Tibial artery (tissue), 4 donors: ENCODE measurements at places on chromosomes 2 and 18.
A peak's percentile ranks its signal among the peaks of the same experiment; 100 is the strongest.

GRCh38 chr2:52445686-52446085, 1321.9 kb upstream of the CHAC2 start:
- DNase-seq: no peak

DNA sequence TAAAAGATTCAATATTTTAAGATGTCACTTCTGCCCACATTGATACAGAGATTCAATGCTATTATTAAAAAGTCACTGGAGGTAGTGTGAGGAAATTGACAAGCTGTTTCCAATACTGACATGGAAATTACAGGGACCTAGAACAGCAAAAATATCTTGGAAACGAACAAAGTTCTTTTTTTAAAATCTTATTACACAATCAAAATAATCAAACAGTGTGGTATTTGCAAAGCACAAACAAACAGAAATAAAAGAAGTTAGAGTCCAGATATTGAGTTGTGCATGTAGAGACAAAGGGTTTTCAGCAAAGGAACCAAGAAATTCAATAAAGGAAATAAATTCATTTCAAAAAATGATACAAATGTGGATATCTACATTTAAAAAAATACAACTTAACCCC, 369.6 kb downstream of the NCKAP5 start:
- no peak for DNase-seq

- no peak for DNase-seq
These were observed 62.7 kb downstream of the ZCCHC2 start for GRCh38 chr18:62585274-62586150.

GRCh38 chr2:17804358-17804757, 11.9 kb upstream of the MSGN1 start:
- DNase-seq: no peak

DNA sequence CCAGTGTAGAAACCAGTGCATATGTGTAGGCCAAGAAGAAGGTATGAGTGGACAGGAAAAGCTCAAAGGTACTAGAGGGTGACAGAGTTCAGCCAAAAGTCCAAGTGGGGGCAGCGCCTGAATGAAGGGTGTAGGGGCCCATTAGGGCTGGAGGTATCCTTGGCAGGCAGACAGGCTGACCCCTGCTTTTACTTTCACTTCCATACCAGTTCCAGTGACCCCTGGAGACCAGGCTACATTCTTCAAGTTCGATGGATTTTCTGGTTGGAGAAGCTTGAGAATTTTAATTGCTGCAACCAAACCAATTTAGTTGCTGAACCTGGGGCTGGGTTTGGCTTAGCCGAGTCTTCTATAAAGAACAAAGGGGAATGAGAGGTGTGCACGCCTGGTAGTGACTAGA, 42.3 kb upstream of the MRPL33 start:
- no peak for DNase-seq

- no peak for DNase-seq
These were observed 220.2 kb upstream of the SIX2 start for GRCh38 chr2:45229411-45229810.

GRCh38 chr2:155498106-155498505, 799.6 kb downstream of the KCNJ3 start:
- no peak for DNase-seq

- DNase-seq: peak; percentile 94
These were observed 1.1 kb upstream of the FARP2 start for GRCh38 chr2:241354668-241355658.

- no peak for DNase-seq
These were observed 17.2 kb upstream of the STPG4 start for GRCh38 chr2:47172156-47172921.

- DNase-seq: no peak
These were observed 96.0 kb upstream of the MYCN start for GRCh38 chr2:15844211-15844801.

DNA sequence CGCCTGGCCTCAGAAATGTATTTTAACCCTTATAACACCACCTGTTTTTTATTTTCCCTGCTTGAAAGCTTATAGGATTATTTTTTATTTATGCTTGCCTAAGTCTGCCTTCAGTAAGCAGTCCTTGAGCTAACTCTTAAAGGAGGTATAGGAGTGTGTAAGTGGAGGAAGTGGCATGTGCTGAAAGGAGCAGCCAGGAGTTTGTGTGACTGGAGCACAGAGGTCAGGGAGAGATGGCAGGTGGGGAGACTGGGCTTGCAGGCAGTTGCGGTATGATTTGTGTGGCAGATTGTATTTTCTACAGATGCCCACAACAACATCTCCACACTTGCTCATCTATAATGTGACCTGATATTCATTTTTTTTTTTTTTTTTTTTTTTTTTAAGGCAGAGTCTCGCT, 27.2 kb upstream of the PAIP2B start:
- DNase-seq: no peak

DNA sequence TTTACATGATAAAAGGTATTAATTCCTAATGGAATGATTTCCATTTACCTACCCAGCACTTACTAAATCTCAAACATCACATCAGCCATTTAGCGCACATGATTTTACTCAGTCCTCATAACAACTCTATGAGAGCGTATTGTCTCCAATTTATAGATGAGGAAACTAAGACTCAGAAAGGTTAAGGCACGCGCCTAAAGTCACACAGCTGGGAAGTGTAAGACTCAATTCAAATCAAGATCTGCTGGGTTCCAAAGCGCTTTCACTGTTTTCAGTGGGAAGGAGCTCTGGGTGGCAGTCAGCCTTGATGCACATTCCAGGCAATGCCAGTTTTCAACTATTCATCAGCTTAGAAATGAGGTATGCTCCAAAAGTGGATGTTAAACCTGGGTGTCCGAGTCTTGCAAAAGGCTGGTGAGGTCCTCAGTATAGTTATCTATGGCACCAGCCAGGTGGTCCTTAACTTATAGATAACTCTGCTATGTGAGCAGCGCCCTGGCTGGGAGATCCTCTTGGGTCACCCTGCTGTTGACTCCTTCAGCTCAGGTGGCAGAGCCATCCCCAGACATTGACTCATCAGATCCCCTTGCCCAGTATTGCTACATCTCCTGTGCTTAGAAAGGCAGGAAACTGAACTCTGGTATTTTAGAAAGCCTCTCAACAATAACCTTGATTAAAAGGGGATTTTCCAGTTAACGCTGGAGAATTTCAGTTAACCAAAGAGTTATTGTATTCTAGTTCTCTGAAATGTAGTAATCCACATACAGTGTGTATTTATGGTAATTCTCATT, 47.1 kb downstream of the SLC4A1AP start:
- DNase-seq: no peak

- DNase-seq: no peak
These were observed 15.0 kb downstream of the KANSL3 start for GRCh38 chr2:96623116-96623515.

- DNase-seq: no peak
These were observed 8.3 kb downstream of the MAT2A start for GRCh38 chr2:85547089-85547858.

DNA sequence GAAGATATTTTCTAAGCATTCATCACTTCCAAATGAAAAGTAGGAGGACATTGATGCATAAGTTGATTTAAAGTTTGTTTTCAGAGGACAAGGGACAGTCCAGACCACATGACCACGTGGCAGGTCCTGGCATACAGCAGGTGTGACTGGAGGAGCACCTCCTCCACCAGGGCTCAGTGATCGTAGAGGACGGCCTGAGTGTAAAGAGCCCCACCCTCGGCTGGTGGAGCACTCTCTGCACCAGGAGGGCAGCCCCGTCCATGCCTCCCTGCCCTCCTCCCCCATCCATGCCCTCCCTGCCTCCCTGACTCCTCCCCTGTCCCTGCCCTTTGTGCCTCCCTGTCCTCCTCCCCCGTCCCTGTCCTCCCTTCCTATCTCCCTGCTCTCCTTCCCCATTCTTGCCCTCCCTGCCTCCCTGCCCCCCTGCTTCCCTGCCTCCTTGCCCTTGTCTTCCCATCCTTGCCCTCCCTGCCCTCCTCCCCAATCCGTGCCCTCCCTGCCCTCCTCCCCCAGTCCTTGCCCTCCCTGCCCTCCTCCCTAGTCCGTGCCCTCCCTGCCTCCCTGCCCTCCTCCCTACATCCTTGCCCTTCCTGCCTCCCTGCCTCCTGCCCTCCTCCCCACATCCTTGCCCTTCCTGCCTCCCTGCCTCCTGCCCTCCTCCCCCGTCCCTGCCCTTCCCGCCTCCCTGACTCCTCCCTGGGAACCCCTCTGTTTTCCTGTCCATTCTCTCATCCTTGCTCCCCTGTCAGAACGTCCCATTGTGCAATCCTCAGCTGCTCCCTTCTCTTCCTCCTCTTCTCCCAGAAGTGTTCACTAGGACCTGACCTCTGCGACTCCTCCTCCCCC, 47.9 kb downstream of the ANKMY1 start:
- DNase-seq: no peak

DNA sequence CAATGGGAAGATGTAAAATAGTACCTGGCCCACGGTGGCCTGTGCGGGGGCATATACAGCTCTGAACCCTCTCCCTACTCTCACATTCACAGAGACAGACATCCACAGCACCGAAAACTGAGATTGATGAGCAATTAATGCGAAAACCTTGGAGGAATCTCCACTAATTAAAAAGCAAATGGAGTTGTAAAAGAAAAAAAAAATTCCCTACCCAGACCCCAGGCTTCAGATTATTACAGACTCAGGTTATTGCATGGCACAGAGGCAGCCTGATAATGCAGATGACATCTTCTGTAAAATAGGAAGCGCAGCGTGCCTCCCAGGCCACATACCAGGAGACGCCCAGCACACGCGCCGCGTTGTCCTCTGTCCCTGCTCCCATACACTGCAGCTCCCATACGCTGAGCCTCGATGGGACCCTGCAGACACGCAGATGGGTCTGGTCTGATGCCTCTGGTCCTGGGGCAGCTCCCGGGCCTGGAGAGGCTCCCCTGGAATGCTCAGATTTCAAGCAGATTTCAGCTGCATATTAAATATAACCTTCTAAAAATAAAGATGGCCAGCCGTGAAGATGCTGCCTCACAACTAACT, 496.1 kb upstream of the MYT1L start:
- no peak for DNase-seq

DNA sequence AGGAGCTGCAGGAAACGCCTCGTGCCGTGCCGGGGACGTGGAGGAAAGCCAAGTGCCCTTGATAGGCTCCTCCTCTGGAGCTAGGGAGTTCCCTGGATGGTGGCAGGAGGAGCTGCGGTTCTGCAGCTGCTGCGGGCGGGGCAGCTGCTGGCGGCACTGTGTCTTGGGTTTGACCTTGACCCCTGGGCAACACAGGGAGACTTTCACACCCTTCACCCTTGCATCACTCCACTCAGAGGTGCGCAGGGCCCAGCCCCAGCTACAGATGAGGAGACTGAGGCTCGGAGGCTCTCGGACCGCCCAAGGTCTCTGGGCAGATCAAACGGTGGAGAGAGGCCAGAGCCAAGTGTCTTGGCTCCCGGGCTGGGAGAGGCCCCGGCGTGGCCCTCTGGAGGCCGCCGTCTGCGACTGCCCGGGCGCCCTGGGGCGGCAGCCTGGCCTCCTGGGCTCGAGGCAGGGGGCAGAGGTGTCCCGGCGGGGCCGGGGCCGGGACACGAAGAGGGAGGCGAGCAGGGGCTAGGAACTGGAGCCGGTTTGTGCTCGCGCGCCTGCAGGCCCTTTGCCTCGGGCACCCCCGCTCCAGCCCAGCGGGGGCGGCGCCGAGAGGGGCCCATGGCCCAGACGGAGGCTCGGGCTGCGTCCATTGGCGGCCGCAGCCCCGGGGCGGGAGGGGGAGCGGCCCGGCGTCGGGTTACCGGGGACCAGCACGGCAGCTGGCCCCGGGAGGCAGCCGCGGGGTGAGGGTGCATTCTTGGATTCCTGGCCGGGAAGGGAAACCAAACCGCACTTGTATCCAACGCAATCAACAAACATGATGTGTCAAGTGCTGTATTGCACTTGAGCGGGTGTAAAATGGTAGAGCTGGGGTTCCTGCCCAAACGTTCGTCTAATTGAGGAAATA, 129.6 kb upstream of the SLC1A4 start:
- DNase-seq: peak; percentile 91

- DNase-seq: no peak
These were observed 133.5 kb downstream of the FAM124B start for GRCh38 chr2:224268441-224268840.

GRCh38 chr2:10136101-10136934, 13.8 kb downstream of the RRM2 start:
- no peak for DNase-seq

GRCh38 chr18:9366126-9366714, 31.6 kb downstream of the TWSG1 start:
- peak; percentile 32 for DNase-seq

GRCh38 chr2:39664888-39665591, 677 bp upstream of the TMEM178A start:
- DNase-seq: no peak

DNA sequence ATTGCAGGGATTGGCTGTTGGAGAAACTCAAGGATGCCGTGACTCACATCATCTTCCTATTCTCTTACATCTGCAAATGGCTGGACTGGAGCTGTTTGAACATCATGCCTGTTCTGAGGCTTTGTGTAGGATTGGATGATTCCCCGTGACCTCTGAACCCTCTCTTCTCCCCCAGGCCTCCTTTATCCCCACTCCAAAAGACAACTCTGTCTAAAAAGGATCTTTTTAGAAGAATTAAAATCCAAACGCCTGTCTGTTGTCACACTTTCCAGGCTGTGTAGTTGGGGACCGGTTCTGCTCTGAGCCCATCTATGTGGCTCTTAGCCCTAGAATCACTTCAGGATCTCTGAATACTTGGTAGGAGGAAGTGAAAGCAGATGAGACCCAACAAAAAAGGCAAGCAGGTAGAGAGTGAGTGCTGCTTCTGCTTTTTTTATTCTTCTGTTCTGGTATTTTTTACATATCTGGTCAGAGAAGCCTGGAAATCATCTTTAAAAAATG, 565 bp downstream of the SP140 start:
- DNase-seq: no peak

DNA sequence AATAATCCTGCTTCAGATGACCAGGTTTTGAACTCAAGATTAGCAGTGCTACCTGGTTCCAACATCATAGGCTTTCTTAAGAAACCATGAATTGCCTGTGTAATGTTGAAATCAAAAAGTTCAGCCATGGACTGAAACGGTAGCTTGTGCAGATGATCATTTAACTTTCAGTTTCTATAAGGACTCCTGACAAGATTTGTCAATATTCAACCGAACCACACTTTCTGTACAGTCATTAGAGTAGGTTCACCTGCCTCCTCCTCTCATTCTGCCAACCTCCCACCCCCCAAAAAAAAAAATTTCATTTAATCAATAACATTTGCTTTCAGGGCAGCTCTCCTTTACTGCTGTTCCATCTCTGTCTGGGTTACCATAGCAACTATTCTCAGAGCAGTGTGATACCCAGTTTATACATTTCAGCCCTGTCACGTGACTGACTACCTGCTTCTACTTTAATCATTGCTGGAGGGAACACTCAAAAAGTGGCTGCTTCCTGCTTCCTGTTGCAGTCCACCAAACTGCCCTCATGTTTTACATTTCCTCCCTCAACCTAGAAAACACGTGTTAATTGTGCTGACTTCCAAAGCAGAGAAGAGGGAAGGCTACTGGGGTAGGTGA, 275.5 kb downstream of the SS18 start:
- no peak for DNase-seq

- DNase-seq: no peak
These were observed 6.4 kb downstream of the VRK2 start for GRCh38 chr2:58052978-58053377.

- DNase-seq: no peak
These were observed 31.7 kb downstream of the SPP2 start for GRCh38 chr2:234081970-234082822.
